Brain microvascular endothelial cell (primary cell): ENCODE measurements at places on chromosomes 7 and 10.
A peak's percentile ranks its signal among the peaks of the same experiment; 100 is the strongest.

- no peak for DNase-seq
Measured at GRCh38 chr7:104241538-104242209, 33.9 kb upstream of the ORC5 start.

- no peak for DNase-seq
Measured at GRCh38 chr7:35259523-35259908, 5.6 kb upstream of the TBX20 start.

DNA sequence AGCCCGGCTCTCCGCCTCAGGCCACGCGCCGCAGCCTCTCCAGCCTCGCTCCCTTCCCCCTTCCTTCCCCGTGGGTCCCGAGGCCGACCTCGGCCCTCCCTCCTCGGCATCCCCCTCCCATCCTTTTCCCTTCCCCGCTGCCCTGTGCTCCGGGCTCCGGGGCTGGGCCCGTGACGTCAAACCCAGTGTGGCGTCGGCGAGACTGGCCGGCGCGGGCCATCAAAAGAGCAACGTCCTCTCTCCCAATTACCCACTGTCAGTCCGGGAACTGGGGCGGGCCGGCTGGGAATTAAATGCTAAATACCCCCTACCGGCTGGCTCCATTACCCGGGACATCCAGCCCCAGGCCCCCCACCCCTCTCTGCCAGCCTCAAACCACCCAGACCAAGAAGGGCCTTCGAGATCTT, 2.6 kb upstream of the GATA3 start:
- no peak for DNase-seq

GRCh38 chr10:31604646-31605170, 285.7 kb downstream of the ZEB1 start:
- DNase-seq: no peak

DNA sequence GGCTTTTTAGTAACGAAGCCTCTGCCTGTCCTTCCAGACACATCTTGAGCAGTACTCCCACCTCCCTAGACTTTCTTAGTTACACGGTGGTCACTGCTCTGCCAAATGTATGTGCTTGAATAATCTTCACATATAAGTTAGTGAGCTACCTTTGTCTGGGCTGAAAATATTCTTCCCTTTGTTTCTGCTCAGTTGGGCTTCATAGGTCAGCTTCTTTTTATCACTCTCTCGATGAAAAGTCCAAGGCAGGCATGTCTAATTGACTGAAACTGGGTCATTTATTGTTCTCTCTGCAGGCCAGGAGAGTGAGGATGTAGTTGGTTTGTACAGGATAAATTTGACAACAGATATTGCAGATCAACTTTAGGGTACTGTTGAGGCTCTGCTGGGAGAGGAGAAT, 636.7 kb upstream of the IGFBP3 start:
- no peak for DNase-seq

GRCh38 chr7:81705206-81705605, 64.6 kb downstream of the HGF start:
- DNase-seq: no peak

GRCh38 chr7:29337546-29338116, 143.1 kb downstream of the CHN2 start:
- DNase-seq: peak; percentile 69

GRCh38 chr7:18053177-18053928, 25.7 kb upstream of the PRPS1L1 start:
- DNase-seq: no peak

DNA sequence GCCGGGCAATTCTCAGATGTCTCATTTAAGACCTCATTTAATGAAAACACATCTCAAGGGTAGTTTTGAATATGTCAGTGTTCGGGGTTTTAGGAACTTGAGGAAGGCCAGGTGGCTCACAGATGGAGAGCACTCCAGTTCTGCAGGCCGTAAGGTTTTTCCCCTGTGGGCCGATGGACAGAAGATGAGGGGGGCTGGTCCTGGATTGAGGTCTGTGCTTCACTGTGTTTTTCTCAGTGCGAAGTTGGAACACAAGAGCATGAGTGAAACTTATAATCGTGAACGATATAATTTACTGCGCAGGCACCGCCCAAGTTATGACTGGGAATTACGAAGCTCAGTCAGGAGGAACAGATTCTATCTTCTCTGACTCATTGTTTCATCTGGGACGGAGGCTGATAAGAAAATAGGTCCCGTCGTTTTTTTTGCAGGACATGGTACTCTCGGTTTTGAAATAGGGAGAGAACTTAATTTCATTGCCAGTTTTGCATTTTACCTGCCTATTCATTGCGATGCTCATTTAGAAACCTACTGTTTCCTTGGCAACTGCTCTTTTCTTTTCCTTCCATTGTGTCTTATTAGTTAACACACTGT, 591.0 kb upstream of the PFKP start:
- DNase-seq: no peak

- no peak for DNase-seq
Measured at GRCh38 chr7:81845744-81846241, 75.9 kb upstream of the HGF start.
